NCI-H1048 (cell line): ENCODE measurements at places on chromosomes 5 and 9.

DNA sequence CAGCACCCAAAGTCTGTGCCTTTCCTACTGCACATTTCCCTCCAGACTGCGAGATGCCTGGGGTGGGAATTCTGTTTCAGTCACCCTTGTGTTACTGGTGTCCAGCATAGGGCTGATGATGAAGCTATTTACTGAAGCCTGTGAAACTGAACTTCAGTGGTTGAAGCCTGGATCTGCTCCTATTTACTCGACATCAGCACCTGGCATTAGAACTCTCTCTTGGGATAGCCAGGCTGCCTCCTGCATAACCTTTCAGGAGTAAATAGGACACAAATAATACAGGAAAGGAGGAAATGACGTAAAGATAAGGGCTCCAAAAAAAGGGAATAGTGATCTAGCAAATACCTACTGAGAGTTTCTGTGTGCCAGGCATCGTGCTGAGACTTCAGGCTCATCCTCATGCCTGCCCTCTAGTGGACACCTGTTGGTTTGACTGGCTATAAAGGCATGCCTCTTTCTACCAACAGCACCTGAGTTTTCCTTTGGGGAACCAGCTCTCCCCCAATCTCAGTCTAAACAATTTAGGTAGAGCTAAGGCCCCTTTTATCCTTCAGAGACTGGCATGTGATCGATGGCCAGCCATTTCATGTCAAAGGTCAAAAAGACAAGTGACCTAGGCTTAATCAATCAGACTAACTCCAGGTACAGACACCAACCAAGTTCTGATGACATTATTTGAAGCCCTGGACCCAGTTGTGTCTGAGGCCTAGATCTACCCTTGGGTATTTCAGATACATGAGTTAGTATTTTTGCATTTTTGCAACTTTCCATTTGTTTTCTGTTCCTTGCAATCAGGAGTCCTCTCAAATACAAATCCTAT is 192.1 kb upstream of the TRIM32 start:
- no peak for DNase-seq

- DNase-seq: no peak
These were observed 4.4 kb upstream of the QSOX2 start for GRCh38 chr9:136249877-136250559.

DNA sequence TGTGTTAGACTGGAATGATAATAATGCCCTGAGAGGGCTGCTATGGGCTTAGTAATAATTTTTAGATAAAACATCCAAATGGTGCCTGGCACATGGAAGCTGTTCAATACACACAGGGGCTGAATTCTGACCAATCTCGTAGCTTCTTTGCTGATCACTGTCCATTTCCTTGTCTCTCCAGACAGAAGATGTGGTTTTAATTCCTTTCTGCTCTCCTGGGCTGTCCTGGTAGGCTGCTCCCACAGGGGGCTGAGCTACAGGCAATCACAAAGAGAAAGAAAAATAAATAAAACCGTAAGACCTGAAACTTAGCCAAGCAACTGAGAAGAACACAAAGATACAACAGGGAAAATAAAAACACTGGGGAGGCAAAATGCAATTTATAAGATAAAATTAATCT is 136.5 kb downstream of the CDK5RAP2 start:
- no peak for DNase-seq

GRCh38 chr5:74310386-74310785 is 330.1 kb downstream of the ENC1 start:
- no peak for DNase-seq

DNA sequence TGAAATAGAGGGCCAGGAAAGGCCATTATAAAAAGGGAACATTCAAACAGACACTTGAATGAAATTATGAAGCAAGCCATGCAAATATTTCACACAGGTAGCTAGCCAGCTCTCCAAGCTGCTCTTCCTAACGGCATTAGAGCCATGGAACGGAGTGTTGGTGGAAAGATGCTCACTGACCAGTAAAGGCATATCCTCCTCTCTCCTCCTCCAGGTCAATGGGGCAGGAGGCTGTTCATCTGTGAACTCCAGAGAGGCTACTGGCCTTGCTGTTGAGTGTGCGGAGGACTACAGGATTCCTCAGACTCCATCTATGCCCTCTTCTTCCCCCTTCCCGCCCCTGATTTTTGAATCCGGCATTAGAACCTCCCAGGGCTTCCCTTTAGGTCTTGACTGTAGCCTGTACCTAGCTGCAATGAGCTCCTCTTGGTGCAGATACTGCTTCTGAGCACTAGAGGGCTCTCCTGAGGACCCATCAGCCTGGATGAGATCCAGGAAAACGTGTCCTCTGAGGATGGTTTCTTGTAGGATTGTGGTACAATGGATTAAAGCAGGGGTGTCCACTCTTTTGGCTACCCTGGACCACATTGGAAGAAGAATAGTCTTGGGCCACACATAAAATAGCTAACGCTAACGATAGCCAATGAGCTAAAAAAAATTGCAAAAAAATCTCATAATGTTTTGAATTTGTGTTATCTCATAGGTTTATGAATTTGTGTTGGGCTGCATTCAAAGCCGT is 162.2 kb downstream of the SREK1 start:
- peak; percentile 49 for DNase-seq

DNA sequence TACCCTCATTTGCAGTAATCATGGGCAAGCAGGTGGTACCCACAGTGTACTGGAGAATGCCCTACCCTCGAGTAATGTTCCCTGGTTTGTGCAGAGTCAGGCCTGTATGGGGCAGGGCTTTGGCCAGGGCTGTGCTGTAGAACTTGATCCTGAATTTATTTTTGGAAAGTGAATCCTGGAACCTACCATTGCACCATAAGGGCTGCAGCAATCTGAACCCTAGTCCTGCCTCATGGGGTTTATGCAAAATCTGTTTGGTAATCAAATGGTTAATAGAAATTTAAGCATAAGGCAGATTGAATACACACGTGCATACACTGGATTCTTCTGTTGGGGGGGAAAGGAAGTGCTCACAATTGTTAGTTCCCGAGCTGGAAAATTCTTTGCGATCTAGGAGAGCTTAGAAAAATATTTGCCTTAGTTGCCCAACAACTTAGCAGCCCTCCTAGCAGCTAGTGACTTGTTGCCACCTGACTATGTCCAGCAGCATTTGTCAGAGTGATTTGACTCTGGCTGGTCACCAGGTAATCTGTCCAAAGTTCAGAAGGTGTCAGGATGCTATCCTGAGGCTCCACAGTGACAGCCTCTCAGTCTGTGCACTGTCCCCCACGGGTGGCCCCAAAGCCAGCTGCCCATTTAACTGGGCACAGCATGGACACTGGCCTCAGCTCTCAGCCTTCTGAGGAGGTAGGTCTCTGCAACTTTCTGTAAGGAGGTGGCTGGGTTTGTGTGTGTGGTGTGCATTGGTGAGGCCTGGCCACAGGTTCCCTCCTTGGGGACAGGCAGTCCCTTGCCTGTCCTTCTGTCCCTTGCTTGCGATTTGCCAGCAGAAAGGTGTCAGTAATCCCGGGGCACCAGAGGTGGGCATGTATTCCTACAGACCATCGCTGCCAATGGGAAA is 8.3 kb downstream of the MVB12B start:
- no peak for DNase-seq

- DNase-seq: no peak
These were observed 38.7 kb downstream of the LARP1 start for GRCh38 chr5:154793599-154794524.

- DNase-seq: no peak
These were observed 14.3 kb downstream of the PDE8B start for GRCh38 chr5:77224672-77225355.

DNA sequence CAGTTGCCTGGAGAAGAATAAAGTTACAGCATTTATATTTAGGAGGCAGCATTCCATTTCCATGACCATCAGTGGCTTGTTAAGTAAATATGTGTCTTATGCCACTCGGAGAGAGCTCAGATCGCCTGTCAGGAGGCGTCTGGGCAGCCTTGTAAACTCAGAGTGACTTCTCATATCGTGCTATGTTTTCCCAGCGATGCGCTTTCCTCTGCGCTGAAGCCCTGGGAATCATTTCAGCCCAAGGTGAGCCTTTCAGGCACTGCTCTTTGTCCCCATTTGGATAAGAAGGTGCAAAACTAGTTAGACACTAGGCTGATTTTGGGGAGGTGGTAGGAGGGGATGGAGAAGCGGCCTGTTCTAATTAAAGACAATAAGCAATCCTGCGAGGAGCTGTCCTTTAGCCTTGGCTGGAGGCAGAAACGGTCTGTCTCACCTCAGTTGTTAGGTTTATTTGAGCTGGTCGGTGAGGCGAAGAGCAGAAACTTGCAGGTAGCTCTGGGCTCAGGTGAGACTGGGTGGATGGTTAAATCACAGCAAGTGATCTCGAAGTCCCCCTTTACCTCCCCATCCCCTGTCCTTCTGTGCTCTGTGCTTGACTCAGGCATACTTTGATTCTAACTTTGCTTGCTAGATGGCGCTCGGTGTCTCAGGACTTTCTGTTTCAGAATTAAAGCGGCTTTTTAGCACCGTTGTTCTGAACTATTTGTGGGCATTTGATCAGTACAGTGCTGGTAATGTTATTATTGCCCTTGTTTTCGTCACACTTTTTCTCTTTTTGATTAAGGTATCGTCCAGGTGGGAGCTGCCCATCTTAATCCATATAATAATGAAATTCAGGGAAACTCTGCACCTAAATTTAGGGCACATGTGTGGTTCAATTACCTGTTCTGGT is 24.6 kb downstream of the NR2F1 start:
- DNase-seq: no peak

- no peak for DNase-seq
These were observed 123.9 kb upstream of the HAPLN1 start for GRCh38 chr5:83844449-83845068.

DNA sequence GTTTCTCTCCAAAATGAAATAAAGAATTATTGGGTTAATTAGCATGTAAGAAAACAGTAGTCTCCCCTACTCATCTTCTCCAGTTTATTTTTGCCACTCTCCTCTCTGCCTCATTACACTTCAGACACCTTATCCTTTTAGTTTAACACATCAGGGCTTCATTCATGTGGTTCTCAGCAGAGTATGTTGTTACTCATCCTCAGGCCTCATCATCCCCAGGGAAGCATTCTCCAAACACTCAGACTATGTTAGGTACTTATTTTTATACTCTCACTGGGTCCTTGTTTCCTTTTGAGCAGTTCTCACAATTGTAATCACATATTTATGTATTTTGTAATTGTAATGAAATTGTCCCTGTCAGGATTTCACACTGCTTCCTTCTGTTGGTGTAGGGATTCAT is 470.5 kb downstream of the PDE4D start:
- no peak for DNase-seq

DNA sequence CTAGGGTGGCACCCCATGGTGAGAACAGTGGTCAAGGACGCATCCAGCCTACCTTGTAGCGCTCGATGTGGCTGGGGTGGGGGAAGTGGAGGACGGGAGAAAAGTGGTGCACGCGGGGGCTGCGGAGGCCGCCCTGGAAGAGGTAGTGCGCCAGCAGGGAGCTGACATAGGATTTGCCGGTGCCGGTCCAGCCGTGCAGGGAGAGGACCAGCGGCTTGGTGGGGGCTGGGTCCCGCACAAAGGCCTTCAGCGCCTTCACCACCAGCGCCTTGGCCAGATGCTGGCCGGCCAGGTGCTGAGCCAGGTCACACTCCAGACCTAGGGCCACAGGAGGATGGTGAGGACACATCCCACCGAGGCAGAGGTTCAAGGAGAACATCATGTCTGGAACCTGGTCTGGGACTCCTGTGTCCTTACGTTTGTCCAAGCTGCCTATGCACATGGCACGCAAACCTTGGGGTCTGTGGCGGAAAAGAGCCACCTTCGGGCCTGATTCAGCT is 797 bp downstream of the TOR2A start:
- DNase-seq: no peak

DNA sequence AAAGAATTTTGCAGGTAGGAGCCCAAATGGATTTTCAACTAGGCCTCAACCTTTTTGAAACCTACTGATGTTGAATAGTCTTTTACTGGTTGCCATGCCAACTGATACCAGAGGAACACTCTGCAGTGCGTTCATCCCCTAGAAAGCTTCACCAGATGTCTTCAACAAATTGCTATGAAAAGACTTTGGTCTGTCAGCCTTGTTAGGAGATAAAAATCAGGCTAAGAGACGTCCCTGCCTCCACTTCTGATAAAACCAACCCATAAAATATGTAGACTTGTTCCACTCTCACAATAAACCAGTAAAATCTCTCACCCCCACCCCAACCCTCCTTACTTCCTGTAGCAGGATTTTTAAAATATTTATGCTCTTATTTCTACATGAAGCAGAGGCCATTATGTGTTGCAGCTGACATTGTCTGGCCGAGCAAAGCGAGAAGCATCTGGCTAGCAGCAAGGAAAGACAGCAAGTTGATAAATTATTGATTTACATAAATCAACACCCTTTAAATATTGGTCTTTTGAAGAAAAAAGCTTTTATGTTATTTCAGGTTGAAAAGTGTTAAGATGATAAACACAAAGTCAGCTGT is 428.7 kb downstream of the ISL1 start:
- DNase-seq: no peak

GRCh38 chr5:56941981-56942380 is 9.9 kb downstream of the MIER3 start:
- DNase-seq: no peak

DNA sequence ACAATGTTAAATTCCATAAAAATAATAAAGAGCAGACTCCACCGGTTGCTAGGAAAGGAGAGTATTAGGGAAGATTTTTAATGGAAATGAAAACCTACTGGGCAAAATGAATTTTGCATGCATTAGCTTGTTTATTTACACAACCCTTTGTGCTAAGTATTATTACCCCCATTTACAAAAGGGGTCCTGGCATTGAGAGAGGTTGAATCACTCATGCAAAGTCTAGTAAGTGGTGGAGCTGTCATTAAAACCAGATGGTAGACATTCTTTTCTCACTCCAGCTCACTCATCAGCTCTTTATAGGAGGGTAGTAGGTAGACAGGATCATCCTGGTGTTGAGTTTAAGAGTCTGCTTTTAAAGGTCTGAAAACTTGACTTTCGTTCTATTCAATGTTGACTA is 395.1 kb downstream of the PLK2 start:
- peak; percentile 47 for DNase-seq

DNA sequence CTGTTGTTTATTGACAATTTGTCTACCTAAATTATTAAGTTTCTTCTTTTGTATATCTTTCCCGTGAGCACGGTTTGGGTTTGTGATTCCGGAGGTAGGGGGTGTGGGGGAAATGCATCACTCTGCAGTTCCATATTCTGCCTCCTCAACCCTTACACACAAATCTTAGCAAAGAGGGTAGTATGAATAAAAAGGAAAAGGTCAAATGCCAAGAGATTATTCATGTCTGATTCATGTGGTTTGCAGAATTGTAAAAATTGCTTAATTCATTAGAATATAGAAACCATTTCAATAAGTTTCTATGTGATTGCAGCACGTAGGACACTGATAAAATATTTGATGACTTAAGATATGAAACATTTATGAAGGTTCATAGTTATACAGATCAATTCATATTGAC is 601.9 kb downstream of the SEMA5A start:
- no peak for DNase-seq

DNA sequence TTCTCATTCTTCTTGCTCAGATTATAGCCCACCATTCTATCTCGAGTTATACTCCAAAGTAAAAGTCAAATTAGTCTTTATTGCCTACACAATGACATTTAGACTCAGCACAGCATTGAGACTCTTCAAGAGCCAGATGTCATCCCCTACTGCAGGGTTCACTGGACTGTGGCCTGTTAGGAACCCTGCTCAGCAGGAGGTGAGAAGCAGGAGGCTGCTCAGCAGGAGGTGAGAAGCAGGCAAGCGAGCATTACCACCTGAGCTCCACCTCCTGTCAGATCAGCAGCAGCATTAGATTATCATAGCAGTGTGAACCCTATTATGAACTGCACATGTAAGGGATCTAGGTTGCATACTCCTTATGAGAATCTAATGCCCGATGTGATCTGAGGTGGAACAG is 12.7 kb upstream of the LIFR start:
- no peak for DNase-seq
